ENCODE measurements at places on chromosomes 12 and 14.
A peak's percentile ranks its signal among the peaks of the same experiment; 100 is the strongest.

GRCh38 chr14:50531595-50532501 is 521 bp downstream of the MAP4K5 start:
- peak; percentile 3 for DNase-seq

GRCh38 chr14:49860988-49861698 is 8.6 kb upstream of the NEMF start:
- DNase-seq, result no peak

DNA sequence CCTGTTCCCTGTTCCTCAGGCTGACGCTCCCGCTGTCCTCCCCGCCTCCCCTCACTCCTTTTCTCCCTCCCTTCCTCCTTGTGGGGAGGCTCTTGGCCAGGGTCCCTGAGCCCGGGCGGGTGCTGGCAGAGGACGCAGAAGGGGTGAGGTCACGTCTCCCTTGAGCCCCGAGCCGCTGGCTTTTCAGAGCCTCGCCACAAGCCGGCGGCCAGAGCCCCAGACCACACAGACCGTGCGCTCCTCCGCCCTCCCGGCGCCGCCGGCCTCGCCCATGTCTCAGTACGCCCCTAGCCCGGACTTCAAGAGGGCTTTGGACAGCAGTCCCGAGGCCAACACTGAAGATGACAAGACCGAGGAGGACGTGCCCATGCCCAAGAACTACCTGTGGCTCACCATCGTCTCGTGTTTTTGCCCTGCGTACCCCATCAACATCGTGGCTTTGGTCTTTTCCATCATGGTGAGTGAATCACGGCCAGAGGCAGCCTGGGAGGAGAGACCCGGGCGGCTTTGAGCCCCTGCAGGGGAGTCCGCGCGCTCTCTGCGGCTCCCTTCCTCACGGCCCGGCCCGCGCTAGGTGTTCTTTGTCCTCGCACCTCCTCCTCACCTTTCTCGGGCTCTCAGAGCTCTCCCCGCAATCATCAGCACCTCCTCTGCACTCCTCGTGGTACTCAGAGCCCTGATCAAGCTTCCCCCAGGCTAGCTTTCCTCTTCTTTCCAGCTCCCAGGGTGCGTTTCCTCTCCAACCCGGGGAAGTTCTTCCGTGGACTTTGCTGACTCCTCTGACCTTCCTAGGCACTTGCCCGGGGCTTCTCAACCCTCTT is at the start of gene TMEM233:
TMEM233 (plus strand) TSS at position 197 of the 821 bp plus-strand sequence; CDS start at position 272, 75 bp downstream.
- no peak for DNase-seq

DNA sequence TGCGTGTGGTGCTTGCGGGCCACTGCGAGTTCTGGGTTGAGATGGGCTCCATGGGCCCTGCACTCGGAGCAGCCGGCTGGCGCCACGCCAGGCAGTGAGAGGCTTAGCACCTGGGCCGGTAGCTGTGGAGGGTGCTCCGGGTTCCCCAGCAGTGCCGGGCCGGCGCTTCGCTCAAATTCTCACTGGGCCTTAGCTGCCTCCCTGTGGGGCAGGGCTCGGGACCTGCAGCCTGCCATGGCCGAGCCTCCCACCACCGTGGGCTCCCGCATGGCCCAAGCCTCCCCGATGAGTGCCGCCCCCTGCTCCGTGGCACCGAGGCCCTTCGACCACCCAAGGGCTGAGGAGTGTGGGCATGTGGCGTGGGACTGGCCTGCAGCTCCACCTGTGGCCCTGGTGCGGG is 375.7 kb downstream of the NELL2 start:
- no peak for DNase-seq

DNA sequence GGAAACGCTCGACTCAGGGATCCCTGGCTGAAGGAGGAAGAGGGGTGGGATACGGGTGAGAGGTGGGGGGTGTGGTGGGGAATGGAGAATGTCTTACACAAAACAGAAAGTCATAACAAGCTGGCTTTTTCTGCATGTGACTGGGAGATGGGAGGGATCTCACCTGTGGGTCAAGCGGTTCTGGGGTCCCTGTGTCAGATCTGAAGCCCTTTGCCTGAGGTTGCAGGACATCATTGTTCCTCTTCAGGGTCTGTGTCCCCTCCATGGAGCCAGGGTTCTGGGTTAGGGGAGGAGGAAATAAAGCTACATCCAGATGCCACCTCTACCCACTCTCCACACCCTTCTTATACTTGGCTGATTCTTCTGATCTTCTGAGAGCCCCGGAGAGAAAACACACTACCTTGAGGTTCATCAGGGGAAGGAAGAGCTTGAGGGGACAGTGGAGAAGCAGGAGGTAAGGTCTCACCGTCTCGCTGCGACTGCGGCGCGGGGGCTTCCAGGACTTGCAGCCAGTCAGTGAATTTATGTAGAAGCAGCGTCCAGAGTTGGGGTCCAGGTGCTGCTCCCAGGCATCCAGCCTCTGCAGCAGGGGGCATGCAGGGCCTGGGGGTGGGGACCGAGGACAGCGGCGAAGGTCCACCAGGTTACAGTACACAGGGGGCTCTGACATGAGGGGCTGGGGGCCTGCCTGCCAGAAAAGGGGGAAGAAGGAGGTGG is 2.5 kb downstream of the ARHGAP9 start:
- no peak for DNase-seq

- no peak for DNase-seq
These were observed 27.9 kb downstream of the TMEM30B start for GRCh38 chr14:61253064-61253738.

DNA sequence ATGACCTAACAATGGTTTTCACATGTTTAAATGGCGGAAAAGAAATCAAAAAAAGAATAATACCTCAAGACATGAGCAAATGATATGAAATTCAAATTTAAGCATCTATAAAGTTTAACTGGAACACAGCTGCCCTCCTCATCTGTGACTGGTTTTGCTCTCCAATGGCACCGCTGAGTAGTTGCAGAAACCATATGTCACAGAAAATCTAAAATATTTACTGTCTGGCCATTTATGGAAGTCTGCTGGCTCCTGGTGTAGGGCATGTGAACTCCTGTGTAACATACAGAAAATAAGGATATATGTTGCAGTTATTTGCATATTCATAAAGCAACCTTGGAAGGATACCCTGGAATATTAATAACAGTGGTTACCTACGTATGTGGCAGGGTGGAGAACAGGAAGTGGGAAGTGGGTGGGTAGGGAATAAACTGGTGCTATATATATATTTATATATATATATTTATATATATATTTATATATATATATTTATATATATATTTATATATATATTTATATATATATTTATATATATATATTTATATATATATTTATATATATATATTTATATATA is 48.4 kb downstream of the LTBP2 start:
- DNase-seq, result no peak

GRCh38 chr12:120534703-120535655 is 823 bp downstream of the RNF10 start:
- peak; percentile 41 for DNase-seq

- DNase-seq, result no peak
These were observed 142.7 kb downstream of the SNAPC1 start for GRCh38 chr14:61904946-61905345.

- no peak for DNase-seq
These were observed 201.2 kb downstream of the TTC8 start for GRCh38 chr14:89025561-89026236.

DNA sequence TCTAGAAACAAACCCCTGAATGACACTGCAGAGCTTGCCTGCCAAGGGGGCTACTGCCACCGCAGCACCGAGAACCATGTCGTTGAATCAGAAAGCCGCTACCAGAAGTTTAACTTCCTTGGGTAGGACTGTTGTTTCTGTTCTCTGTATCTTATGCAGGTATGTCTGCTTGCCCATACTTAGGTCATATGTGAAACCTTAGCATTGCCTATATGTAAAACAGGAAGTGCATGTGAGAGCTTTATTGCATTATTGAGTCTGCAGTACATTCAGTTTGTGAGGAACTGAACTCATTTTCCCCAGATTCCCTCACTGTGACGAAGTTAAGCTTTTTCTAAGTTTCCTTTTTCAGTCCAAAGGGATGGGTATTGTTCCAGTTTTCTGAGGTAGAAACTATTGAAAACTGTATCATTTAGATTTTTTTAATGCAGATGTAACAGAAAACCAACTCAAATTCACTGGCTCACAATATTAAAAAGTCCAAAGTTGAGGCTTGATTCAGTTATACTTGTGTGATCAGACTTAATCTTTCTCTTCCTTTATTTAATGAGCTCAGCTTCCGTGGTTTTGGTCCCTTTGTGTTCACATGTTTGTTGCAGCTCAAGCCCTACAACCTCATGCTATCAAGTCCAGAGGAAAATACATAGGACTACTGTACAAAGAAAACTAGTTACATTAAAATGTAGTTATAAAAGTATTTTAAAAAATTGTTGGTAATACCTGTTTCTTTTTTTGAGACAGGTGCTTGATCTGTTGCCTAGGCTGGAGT is 6.9 kb downstream of the FBXO34 start:
- DNase-seq, result no peak

DNA sequence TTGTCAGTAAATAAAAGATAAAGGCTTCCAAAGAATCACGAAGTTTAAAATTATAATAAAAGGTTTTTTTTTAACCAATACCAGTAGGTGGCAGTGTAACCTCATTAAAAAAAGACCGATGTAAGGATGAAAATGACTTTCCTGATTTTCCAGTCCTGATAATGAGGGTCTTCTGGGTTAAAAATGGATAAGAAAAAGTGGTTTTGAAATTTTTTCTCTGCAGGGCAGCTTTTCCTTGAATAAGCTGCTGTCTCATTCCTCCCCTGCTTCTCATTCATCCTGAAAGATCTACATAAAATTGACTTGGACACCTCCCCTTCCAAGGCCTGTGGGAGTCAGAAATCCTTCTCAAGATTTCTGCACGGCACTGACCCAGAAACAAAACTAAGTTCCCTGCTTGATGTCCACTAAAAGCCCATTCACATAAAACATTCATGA is 58.9 kb upstream of the FBXO33 start:
- DNase-seq, result no peak

DNA sequence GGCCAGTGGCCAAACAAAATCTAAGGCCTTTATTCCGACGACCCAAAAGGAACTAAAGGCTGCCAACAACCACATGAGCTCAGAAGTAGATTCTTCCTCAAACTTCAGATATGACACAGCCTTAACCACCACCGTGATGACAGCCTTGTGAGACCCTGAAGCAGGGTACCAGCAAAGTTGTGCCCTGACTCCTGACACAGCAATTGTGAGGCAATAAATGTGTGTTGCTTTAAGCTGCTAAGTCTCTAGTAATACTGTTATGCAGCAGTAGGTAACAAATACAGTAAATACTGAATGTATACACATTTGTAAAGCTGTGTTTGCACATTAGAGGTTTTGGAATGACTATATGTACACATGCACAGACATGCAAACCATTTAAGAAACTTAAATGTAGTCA is 10.7 kb upstream of the SLC6A13 start:
- DNase-seq, result no peak

- DNase-seq, result no peak
These were observed 162.1 kb upstream of the USP15 start for GRCh38 chr12:62098132-62098531.

- no peak for DNase-seq
These were observed 847 bp downstream of the MMP14 start for GRCh38 chr14:22837114-22837749.
